CD4-positive, alpha-beta memory T cell (primary cell): ENCODE measurements at places on chromosomes 4 and X. TPM values are rescaled to one million over a fixed set of nuclear protein-coding genes. Genes with fewer than 3 reads are reported as not detected.

Gene SLC10A7
- total RNA-seq, result 11.0 TPM

Gene RBM3
- 173 TPM for total RNA-seq

Gene EPGN
- total RNA-seq, result not detected

Gene MMRN1
- 0.52 TPM for total RNA-seq
